CD14-positive monocyte (primary cell): ENCODE measurements at places on chromosomes 5 and 9. TPM values are rescaled to one million over a fixed set of nuclear protein-coding genes. Genes with fewer than 3 reads are reported as not detected.

- DNase-seq: peak; percentile 94
Measured at GRCh38 chr5:1564182-1564748, 40.5 kb upstream of the LPCAT1 start.

DNA sequence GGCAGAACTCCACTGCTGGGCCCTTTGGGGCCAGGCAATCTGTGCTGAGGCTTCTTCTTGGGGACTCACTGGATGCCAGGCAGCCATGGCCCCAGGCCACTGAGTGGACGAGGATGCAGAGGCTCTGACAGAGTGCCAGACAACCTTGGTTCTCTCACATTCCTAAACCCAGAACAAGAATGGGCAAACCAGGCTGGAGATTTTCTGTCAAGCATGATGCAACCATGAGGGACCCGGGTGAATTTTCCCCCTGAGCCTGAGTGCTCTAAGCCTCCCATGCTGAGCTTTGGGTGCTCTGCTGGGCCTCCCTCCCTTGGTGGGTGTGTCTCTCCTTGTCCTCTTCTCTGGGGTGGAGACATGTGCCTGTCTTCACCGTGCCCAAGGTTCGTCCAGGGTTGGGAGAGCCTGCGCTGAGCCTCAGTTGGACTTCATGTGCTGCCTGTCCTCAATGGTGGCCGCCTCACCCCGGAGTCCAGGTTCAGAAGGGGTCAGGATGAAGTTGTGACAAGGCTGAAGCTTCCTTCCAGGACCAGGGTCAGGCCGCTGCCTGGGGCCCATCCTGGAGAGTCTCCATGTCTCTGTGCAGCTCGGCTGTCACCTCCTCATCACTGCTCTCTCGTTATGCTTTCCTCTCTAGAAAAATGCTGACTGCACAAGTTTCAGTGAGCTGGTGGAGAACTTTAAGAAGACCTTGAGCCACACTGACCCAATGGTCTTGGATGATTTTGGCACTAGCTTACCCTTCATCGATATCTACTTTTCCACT, 24.1 kb downstream of the PITX1 start:
- DNase-seq: no peak

DNA sequence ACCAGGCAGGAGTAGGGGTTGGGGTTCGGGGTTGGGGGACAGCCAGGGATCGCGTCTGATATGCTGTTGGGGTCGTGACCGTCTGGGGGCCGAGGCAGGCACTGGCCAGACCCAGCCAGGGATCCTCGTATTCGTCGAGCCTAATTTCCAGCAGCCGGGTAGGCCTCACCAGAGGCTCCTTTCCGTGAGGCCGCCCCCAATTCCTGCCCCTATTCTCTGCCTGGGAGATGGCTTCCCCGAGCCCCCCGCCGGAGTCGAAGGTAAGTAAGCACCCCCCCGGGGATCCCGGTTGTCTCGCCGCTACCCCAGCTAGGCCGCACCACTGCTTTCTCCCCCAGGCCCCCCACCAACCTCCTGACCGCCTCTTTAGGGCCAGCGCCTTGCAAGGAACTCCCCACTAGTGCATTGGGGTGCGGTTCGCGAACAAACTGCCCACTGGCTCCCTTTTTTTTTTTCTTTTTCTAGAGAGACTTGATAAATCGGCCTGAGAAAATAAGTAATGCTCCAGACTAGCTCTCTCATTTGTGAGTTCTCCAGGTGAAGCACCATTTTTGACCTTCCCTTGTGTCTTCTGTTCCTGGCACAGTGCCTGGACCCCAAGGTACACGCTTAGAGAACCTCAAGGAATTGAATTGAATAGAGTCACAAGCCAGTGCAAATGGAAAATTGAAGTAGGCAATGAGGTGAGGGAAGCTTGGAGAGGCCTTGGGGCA, 435 bp downstream of the ZNF189 start:
- no peak for DNase-seq

DNA sequence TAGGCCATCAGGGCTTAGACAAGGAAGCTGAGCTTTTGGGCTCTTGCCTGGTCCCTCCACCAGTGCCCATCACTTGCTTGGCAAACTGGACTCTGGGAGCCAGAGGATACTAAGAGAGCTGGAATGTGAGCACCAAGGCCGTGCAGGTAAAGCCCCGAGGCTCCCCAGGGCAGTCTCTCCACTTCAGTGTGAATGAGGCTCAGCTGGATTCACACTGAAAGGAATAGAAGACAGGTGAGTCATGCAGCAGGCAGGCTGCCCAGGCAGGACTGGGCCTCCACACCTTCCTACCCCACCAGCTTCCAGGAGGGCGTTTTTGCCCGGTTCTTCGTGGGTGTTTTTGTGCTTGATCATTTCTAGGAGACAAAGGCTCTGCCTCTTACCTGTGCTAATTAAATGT, 7.3 kb upstream of the CTSV start:
- no peak for DNase-seq

DNA sequence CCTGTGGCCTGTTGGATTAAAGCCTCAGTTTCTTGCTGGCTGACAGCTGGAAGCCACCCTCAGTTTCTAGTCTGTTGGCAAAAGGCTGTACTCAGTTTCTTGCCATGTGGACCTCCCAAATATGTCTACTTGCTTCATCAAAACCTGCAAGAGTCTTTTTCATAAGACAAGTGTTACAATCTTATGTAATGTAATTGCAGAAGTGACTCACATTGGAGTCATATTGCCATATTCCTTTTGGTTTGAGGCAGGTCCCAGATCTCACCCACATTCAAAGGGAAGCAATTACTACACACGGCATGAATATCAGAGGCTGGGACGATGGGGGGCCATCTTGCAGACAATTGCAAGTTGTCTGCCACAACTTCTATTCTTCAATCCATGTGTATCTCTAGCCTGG, 286.7 kb upstream of the IL12B start:
- DNase-seq: no peak

DNA sequence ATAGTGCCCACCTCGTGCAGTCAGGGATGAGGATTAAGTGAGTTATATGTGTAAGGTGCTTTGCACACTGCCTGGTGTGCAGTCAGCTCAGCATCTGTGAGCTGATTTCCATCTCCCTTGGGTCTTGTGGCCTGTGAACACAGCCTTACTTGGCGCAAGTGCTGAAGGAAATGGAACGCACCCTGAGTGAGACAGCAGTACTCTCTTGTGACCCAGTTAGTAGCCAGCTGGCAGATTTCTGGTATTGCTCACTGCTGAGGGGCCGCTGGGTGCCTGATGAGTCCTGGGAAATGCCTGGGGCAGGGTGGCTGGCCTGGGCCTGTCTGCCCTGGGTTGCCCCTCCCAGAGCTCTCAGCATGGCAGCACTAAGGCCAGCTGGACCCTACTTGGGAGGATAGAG, 90.9 kb upstream of the BOD1 start:
- DNase-seq: no peak

The NMUR2 gene
- not detected for polyA plus RNA-seq

DNA sequence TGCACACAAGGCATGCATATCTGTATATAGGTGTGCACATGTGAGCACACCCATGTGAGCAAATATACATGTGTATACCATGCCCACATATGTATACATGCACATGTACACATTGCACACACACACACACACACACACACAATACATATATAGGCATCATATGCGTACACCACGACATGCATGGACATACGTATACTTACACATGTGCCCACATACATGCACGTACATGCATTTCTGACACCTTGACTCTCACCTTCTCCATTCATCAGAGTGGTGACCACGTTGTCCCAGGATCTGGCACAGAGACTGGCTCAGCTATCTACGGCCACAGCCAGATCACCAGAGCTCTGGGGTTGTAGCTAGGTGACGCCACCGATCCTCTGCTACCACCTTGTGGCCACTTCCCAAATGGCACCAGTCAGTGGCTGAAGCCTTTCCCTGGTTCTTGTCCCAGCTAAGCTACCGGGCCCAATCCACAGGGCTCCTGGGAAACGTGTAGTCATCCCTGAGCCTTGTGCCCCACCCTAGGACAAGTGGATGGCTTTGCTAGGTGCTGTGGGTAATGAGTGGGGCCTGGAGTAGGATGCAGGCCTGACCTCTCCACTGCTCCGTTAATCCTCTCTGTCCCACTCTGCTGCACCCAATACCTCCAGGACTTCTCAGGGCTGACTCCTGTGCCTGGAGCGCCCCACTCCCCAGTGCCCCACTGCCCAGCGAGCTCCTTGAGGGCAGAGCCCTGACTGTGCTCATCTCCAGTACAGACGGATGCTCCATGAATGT, 194.4 kb downstream of the RGS3 start:
- peak; percentile 80 for DNase-seq

The LHX3 gene
- not detected for polyA plus RNA-seq

DNA sequence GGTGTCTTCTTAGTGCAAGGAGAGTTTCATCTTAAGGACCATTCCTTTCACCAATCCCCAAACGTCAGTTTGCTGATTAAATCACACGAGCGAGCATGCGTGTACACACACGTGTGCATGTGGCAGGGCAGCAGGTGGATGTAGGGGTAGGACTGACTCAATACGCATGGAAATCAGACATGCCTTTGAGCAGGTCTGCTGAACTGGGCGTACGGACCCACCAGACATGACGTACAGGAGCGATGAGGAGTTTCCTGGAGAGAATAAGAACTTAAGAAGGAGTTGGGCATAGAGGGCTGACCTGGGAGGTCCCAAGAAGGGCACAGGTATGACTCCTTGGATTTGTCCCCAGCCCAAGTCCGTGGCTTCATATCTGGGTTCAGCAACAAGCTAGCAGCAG, 170.0 kb downstream of the FGF18 start:
- DNase-seq: no peak

DNA sequence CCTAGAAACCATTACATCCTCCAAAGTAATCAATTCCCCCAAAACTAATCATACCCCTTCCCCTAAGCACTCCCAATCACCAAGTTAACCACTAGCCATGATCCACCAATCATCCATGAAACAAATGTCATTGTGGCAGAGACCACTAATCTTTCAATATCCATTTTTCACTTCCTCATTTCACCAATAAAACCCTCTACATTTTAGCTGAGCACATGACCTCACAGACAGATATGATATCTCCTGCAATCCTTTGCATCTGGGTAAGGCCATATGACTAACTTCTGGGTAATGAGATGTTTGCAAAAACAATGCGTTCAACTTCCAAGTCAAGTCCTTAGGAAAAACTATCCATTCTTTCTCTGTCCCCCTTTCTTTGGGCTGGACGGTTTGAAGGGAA, 20.7 kb downstream of the OR2S2 start:
- DNase-seq: no peak

The SLC23A1 gene
- polyA plus RNA-seq: not detected

- DNase-seq: no peak
Measured at GRCh38 chr5:172235827-172236736, 42.1 kb downstream of the EFCAB9 start.

- DNase-seq: no peak
Measured at GRCh38 chr5:76861612-76862011, 11.8 kb downstream of the S100Z start.

The PTPA gene
- 38.5 and 45.1 TPM in 2 replicates for polyA plus RNA-seq

DNA sequence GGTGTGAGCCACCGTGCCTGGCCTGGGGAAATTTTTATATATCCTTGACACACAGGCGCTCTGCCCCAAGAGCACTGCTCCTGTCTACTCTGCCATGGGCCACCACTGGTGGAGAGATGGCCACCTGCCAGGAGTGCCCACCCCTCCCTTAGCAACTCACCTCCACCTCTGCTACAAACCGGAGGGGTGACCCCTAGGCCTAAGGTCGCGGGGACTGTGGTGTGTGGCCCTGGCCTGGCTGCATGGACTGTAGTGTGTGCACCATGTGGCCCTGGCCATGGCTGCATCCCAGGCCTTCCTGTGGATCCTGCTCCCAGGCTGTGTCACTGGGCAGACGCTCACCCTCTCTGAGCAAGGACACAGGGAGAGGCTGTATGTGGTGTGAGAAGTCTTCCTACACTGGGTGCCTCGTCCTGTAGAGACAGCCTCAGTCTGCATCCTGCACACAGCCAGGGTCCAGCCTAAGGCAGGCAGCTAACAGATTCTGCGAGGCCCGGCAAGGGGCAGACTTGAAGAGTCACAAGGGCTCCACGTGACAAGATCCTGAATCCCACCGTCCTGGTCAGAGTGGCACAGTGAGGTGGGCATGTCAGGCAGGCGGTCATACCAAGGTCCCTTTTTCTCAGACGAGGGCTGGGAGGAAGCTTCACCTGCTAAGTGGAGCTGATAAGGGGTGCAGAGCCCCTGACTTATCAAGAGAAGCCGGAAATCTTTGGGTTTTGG, 10.3 kb downstream of the NINJ1 start:
- no peak for DNase-seq

The INSL6 gene
- not detected for polyA plus RNA-seq

DNA sequence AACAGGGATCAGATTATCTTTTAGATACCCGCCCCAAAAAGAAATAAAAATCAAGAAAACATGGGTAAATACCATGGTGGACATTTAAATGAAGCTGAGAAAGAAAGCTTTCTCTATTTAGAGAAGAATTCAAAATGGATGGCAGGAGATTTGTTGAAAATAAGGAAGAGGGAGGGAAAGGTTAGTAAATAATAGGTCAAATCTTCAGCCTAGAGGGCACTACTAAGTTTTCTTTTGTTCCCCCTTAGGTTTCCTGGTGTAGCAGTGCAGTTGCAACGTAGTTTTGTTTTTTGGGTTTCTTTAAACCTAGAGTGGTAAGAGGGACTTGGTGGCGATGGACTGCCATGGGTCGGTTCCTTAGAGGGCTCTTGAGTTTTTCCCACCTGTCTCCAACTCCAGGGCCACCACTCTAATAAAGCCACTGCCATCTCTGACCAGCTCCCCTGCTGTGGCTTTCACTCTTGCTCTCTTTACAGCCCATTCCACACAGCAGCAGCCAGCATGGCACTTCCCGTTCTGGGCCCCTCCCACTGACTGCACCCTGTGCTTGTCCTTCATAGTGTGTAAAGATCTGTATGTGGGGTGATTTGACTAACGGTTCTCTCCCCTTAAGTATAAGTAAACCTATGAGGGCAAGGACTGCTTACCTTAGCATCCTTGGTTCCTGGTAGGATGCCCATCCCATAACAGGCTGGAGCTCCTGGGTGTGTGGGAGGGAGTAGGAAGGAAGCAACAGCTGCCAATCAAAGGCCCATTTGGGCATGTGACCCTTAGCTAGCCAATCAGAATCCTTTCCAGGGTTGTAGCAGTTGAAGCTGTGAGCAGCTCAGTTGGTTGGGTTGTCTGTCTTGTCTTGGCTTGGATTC, 118.3 kb downstream of the SLC1A3 start:
- DNase-seq: peak; percentile 80

- DNase-seq: no peak
Measured at GRCh38 chr5:153824909-153825308, 213.8 kb downstream of the FAM114A2 start.

GRCh38 chr9:24602693-24603352, 57.1 kb upstream of the IZUMO3 start:
- no peak for DNase-seq

The FOXD4L3 gene
- polyA plus RNA-seq: not detected in 2 replicates

GRCh38 chr5:119036101-119036762, 34.7 kb upstream of the DMXL1 start:
- peak; percentile 61 for DNase-seq

GRCh38 chr5:55927861-55928655, 66.7 kb downstream of the IL6ST start:
- DNase-seq: no peak

The BTNL3 gene
- 0.10 and 0.20 TPM in 2 replicates for polyA plus RNA-seq

The PTCD2 gene
- 1.6 TPM for polyA plus RNA-seq

DNA sequence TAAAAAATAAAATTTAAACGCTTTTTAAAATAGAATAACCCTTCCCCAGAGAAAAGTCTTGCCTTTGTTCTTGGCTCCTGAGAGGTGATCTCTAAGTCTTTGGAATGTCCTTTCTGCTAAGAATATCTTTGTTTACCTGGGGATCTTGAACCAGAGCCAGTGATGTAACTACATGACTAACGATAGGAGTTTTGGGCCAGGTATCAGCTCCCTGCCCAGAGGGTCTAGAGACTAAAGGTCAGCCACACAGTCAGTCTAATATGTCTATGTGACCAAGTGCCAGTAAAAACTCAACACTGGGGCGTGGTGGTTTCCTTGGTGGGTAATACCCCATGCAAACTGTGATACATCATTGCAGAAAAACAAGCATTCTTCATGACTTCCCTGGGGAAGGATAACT, 1351.9 kb upstream of the C9orf72 start:
- no peak for DNase-seq
